ENCODE measurements at places on chromosomes 1 and 21.

- DNase-seq, result no peak
Observed at GRCh38 chr1:33706634-33707255, 157.1 kb upstream of the HMGB4 start.

DNA sequence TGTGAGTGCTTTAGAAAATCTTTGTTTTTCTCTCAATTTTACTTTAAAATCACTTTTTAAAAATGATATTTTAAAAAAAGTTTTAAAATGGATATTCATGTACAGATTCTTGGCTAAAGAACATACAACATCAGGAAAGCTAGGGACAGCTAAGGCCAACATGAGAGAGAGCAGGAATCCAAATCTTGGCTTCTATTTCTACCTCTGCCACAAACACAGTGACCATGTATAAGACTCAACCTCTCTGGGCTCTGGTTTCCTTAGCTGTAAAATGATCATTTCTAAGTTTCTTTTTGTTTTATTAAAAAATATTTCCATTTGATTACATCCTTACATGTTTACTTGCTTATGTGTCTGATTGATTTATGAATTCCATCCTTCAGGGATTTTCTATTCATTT, 1.2 kb downstream of the VCAM1 start:
- DNase-seq, result no peak

DNA sequence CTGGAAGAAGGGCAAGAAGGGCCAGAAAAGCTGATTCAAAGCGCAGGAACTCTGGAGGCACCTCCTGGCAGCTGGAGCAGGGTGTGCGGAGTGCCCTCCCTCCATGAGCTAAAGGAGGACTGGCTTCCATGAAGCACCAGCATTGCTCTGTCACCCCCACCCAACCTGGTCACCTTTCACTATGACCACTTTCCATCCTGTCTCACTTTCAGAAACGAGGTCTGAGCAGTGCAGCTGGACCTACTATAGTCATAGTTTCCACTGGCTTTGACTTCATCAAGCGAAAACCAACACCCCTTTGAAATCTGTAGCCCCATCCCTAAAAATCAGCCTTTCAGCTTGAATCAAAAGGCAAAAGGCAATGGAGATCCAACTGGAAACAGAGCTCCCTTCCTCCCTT, 84.8 kb upstream of the CACNA1E start:
- DNase-seq, result no peak

GRCh38 chr1:174159252-174160108, at the start of gene RABGAP1L:
RABGAP1L (plus strand) TSS chr1:174159520.
- DNase-seq, result peak; percentile 92

GRCh38 chr1:42096554-42096953, 56.7 kb upstream of the GUCA2B start:
- no peak for DNase-seq

DNA sequence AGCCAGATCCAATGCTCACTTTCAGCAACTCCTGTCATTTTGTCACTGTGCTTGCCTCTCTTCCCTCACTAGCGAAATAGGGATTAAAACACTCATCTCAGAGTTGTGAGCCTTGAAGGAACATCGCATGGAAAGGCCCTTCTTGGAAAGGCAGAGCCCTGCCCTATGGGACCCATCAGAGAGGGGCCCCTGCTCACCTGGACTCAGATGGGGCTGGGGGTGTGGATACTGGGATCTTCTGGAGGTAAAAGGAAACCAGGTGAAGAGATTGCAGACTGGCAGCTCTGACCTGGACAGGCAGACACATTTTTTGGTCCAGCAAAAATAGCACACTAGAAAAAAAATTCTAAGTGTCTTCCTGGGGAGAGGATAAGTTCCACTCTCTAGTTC, 54.2 kb upstream of the EPS8L3 start:
- no peak for DNase-seq

- no peak for DNase-seq
Observed at GRCh38 chr1:180773210-180773865, 139.4 kb upstream of the KIAA1614 start.

DNA sequence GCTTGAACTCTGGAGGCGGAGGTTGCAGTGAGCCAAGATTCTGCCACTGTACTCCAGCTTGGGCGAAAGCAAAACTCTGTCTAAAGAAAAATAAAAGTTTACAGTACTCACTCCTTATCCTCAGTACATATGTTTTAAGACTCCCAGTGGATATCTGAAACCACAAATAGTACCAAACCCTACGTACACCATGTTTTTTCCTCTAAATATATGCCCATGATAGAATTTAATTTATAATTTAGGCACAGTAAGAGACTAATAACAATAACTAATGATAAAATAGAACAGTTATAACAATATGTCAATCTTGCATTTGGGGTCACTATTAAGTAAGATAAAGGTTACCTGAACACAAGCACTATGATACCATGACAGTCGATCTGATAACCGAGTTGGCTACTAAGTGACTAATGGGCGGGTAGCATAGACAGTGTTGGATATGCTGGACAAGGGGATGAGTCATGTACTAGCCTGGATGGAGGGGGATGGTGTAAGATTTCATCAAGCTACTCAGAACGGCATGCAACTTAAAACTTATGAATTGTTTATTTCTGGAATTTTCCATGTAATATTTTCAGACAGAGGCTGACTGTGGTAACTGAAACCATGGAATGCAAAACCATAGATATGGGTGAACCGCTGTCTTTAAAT, 43.7 kb downstream of the ST7L start:
- no peak for DNase-seq

DNA sequence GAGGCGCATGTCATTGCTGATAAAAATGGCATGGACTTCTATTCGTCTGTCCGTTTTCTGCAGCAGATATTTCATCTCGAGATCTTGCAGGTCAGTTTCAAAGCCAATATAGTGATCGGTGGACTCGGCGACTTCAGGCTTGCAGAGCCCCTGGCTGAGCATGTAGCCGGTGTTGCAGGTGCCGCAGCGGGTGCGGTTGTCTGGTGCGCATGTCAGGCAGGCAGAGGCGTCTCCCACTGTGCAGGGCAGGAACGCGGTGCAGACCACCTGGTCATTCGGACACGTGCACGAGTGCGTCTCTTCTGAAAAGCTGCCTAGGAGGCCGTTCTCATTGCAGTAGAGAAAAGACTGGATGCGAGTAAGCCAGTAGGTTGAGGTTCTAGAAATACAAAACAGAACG, 378.9 kb downstream of the BRINP3 start:
- no peak for DNase-seq

DNA sequence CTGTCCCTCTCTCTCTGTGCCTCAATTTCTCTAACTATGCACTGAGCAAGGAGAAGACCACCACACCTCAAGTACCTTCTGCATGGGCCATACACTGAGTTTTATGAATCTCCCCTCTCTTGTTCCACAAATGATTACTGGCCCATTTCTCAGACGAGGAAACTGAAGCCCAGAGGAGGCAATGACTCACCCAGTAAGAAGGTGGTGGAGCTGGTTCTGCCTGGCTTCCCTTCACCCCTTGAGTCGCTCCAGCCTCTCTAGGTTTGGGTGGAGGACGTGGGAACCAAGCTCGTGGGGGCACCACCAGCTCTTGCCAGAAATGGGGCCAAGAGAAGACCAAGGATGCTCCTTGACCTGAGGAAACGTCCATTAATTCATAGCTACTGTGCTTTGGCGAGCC, 21.3 kb upstream of the RUNX3 start:
- no peak for DNase-seq

DNA sequence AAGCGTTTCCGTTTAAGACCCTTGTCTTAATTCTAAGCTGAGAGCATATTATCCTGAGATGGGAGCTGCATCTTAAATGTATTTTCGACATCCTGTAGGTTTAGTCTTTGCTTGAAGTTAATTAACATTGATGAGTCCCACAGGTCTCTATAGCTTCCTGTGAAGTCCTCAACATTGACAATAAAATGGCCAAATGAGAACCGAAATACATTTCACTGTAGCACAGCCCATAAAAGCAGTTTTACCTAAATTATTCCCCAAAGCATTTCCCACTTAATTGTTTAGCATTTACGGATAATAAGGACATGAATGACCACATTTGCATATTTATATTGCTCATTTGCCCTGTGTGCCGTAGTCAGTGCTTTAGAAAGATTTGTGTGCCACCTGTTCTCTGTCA, 116.4 kb downstream of the CRB1 start:
- no peak for DNase-seq

- DNase-seq, result no peak
Observed at GRCh38 chr21:31658053-31658452, 1.4 kb upstream of the SOD1 start.

DNA sequence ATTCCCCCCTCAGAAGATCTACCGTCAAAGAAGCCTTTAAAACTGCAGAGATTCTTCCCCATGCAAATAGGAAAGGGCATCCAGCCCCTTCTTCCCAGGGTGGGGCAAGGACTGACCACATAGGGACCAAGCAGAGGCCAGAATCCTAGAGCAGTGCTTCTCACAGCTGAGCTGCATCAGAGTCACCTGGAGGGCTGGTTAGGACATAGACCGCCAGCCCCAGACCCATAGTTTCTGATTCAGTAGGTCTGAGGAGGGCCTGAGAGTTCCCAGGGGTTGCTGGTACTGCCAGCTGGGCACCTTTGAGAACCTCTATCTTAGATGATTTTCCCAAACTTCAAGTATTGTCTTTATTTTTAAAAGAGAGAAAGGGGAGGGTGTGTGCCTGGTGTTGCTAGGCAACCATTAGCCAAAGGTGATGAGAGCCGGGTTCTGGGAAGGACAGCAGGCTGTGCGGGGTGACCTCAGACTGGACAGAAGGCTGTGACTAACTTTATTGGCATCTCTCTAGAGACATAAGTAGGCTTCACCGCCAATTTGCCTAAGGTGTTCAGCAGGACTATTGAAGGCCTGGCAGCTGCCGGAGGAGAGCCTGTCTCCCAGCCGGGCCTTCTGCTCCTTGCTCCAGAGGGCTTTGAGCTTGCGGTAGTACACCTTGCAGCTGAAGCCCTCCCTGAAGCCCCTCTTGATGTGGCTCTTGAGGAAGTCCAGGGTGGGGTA, 3.0 kb downstream of the SPATA46 start:
- no peak for DNase-seq

DNA sequence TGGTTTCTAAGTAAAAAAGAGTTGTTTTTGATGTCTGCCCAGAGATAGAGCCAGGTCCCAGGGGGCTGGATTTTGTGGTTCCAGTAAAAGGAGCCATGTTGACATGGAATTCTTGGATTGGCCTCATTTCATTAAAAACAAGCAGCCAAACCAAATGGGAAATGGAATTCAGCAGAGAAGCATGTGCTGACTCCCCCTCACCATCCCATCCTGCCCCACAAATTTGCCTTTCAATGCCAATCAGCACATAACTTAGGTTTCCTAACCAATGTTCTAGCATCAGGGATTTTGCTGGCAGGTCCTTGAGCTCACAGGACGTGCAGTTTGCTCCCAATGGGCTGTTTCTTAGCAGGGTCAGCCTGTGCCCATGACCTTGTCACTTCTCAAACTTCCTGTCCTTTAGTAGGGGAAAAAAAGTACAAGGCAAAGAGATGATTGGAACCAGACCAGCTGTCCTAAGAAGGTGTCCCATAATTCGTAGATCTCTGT, 101.5 kb upstream of the GADD45A start:
- DNase-seq, result no peak

- no peak for DNase-seq
Observed at GRCh38 chr1:244052016-244052727, 1.1 kb downstream of the ZBTB18 start.

DNA sequence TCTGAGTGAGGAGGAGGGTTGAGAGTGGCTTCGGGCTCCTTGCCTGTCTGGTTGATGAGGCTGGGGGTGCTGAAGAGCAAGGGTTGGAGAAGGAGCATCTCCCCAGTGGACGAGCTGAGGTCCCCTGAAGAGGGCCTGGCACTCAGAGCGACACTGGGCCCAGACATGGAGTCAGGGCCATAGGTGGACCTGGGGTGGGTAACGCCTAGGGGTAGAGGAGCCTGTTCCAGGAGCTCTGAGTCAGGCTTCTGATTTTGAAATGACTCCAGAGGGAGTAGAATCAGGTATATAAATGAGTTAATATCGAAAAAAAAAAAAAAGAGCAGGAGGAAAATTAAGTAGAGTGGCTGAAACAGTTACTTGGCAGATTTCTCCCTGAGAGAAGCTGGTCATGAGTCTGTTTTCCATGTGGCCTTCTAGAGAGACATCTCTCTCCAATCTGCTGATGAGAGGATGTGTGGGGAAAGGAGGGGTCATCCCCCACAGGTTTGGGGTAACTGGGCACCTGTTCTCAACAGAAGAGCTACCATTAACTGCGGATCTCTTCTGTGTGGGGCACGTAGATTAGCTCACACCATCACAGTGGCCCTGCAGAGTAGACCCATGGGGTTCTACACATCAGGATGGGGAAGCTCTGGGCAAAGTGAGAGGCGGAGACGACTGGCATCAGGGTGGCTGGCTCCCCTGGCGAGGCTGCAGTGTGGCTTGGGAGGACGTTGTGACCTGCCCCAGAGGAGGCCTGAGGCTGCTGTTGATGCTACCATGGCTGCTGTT, 115.5 kb downstream of the DHRS3 start:
- no peak for DNase-seq

- no peak for DNase-seq
Observed at GRCh38 chr1:107871259-107871658, 93.7 kb downstream of the VAV3 start.

DNA sequence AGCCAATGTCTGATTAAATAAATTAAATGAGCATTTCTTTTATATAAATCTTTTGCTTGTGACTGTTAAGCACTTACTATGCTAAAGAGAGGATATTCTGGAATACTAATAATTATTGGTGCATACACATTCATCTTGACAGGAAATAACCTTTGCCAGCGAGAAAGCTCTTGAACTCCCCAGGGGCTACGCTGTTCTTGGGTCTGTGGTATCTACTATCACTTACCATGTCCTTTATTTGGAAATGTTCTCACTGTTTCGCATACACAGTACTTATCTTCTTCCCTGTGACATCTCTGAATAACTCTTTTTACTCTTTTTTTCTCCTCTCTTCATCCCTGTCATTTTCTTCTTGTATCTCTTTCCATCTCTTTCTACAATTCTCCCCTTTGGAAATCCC, 178.7 kb downstream of the GABPA start:
- DNase-seq, result no peak

- no peak for DNase-seq
Observed at GRCh38 chr1:74773582-74773981, 40.6 kb downstream of the TYW3 start.

DNA sequence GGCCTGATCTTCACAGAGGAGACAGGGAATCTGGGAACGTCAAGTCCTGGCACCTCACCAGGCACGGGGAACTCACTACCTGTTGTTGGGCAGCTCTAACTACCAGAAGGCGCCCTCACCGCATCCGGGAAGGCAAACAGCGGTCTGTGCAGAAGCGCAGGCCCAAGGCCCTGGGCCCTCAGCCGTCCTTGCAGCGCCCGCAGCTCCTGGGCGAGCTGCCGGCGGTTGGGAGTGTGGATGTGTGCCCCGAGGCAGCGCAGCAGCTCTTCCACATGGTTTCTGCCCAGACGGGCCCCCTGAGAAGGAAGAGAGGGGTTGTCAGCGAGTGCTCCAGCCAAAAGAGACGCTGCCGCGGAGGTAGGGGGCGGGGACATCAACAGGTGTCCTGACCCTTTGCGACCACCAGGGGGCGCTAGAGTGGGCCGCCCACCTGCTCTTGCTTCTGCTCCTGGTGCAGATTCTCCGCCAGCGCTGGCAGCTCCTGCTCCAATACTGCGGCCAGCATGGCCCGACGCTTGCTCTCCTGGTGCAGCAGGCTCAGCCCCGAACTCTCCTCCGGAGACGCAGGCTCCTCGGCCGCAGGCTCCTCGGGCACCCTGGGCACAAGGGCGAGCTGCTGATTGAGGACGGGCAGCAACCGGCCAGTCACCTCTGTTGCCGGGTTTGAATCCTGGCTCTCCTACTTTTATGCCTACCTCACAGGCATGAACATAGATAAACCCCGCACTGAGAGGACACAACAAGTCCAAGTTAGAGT, 9.3 kb downstream of the MAP3K6 start:
- DNase-seq, result peak; percentile 76

- no peak for DNase-seq
Observed at GRCh38 chr1:55623311-55623710, 408.1 kb upstream of the USP24 start.

GRCh38 chr1:5522531-5523145, 469.6 kb downstream of the NPHP4 start:
- DNase-seq, result no peak

All from stimulated activated CD4-positive, alpha-beta T cell treated with anti-CD3 and anti-CD28 coated beads, Interleukin-1b, Interleukin-23, amount 100 ng/mL, for 4 hours (primary cell).